Fibroblast of gingiva (primary cell): ENCODE measurements at places on chromosomes 4 and X.

- DNase-seq = no peak
Observed at GRCh38 chr4:165016971-165017370, 14.8 kb upstream of the TRIM60 start.

GRCh38 chrX:825991-826390 lies 195.4 kb downstream of the SHOX start:
- DNase-seq = peak; percentile 4

- DNase-seq = no peak
Observed at GRCh38 chr4:52641854-52642563, 17.1 kb downstream of the USP46 start.

- DNase-seq = no peak
Observed at GRCh38 chr4:100728861-100729260, 211.0 kb upstream of the EMCN start.

DNA sequence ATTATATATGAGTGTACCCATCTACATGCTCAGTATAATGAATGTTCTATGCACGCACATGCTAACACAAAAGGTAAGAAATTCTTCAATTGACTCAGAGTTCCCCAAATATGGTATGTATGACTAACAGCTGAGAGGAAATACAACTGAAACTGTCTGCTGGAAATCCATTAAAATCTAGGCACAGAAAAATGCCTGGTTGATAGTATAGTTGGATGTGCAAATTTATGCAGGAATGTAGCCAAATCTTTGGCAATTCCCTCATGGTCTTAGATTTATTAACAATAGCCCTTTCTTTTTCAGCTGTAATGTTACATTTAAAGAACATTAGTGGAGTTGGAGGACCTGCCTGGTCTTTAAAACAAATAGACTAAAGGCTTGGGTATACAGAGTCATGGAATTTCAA lies 5.5 kb downstream of the CAMK2D start:
- peak; percentile 51 for DNase-seq
